ENCODE measurements at places on chromosomes 6 and 20.

- no peak for DNase-seq
Observed at GRCh38 chr20:63114693-63115311, 101.1 kb downstream of the YTHDF1 start.

DNA sequence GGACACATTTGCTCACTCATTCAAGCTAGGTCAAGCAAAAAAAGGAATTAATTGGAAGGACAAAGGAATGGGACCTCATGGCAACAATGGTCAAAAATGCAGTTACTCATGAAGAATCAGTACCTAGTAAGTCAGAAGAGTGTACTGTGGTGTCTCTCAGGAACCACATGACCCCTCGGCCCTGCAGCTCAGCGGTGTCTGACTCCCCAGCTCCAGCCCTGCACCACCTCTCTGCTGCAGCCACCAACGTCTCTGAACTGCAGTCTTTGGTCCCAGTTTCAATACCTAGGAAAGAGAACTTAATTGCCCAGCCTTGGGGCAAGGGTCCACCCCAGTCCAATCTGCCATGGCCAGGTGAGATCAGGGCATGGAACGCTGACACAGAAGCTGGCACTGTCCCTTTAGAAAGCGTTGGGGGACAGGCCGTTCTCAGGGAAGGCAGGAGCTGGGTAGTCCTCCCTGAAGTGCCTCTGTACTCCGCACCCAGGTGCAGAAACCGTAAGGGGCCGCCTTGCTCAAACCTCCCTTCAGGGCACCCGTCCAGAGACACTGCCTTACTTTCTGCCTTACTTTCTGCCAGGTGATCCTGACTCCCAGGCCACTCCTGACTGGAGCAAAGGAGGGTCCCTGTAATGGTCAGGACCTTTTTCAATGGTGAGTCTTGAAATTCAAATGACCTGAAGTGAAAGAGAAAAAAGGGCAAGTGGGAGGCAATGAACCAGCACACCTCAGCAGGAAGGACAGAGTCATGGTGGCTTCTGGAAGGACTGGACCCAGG, 13.2 kb upstream of the NELFCD start:
- DNase-seq: no peak

- no peak for DNase-seq
Observed at GRCh38 chr6:134359302-134359701, 41.4 kb upstream of the SGK1 start.

DNA sequence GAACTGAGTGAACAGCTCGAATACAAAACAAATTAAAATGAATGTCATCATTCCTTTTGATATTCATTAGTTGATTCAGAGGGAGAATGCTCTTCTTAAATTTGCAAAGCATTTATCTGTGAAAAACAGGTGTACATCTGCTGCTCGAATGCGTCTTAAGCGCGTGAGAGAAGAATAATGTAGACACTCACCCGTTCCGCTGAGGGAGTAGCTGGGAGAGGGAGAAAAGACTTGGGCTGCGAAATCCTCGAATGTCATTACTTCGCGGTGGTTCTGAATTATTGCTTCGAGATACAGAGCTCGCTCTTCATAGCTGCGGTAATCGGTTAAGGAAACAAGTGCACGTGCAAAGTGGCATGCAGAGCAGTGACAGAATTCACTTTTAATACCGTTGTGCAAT, 43.9 kb downstream of the INSM1 start:
- no peak for DNase-seq

- no peak for DNase-seq
Observed at GRCh38 chr6:40477246-40478126, 109.7 kb downstream of the LRFN2 start.

DNA sequence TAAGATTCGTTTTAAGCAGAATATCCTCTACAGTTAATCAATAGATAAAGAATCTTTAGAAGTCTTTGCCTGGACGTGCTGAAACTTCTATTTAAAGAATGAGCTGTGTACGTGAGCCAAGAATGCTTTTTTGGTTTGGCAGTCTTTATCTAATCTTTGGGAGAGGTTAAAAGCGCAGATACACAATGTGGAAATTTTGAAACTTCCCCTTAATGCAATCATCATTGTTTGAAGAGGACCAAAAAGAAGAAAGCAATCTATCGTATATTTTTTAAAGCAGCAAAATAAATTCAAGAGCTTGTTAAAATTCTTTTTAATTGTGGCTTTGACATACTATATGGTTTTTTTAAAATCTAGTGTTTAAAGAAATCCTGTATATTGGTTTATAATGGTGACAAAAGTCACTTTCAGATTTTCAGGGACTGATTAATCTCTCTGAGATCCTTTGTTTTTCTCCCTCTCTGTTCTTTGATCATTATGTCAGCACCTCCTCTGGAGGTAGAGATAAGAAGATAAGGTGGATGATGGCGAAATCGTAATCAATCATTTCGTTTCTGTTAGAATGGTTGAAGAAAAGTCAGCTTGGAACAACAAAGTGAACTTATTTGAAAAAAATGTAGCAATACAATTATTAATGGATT, 92.1 kb upstream of the FAM184A start:
- no peak for DNase-seq

DNA sequence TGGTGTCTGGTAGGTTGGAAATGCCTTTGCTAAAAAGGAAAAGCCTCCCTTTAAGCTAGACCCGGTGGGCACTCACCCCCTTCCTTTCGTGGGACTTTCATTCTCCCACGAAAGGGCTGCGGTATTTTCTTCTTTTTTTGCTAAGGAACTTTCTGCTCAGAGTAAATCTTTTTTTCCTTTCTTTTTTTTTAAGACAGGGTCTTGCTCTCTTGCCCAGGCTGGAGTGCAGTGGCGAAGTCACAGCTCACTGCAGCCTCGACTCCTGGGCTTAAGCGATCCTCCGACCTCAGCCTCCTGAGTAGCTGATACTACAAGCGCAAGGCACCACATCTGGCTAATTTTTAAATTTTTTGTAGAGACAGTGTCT, 4.0 kb downstream of the TP53TG5 start:
- no peak for DNase-seq
